Nasal cavity respiratory epithelium epithelial cell of viscerocranial mucosa (primary cell): ENCODE measurements at places on chromosomes 12 and 14. TPM values are rescaled to one million over a fixed set of nuclear protein-coding genes. Genes with fewer than 3 reads are reported as not detected.

The ADAMTS20 gene
- not detected in 2 replicates for total RNA-seq

The SERPINA9 gene
- total RNA-seq, result not detected in 2 replicates

The BTG1 gene
- total RNA-seq, result 16.4 and 55.7 TPM in 2 replicates

The RAPGEF3 gene
- total RNA-seq, result 2.0 and 5.1 TPM in 2 replicates

The FLVCR2 gene
- 0.68 and 1.2 TPM in 2 replicates for total RNA-seq

The CLEC1A gene
- total RNA-seq, result not detected in 2 replicates

The KERA gene
- total RNA-seq, result not detected in 2 replicates

The C12orf56 gene
- 1.7 and 2.3 TPM in 2 replicates for total RNA-seq

The KRT81 gene
- 9.1 and 256 TPM in 2 replicates for total RNA-seq

The LAG3 gene
- 0.07 TPM in 1 of 2 replicates, not detected in the other for total RNA-seq

The ARMH4 gene
- 0.43 and 5.1 TPM in 2 replicates for total RNA-seq

The SLC24A4 gene
- total RNA-seq, result under 0.01 TPM in 1 of 2 replicates, not detected in the other

The CD163 gene
- total RNA-seq, result not detected in 2 replicates

The SLC25A21 gene
- total RNA-seq, result 0.71 and 1.4 TPM in 2 replicates

The BCL11B gene
- total RNA-seq, result 8.9 and 14.8 TPM in 2 replicates

The GYS2 gene
- not detected in 2 replicates for total RNA-seq

The ANP32D gene
- total RNA-seq, result not detected in 2 replicates

The SLC5A8 gene
- total RNA-seq, result not detected in 2 replicates

The CAPZA3 gene
- total RNA-seq, result not detected in 2 replicates

The INF2 gene
- total RNA-seq, result 24.3 and 84.5 TPM in 2 replicates

The USP5 gene
- total RNA-seq, result 44.8 and 68.4 TPM in 2 replicates

The COPS7A gene
- 75.9 and 84.0 TPM in 2 replicates for total RNA-seq

The SMCO2 gene
- total RNA-seq, result 1.1 and 4.1 TPM in 2 replicates

The SIX6 gene
- total RNA-seq, result not detected in 2 replicates

The FAM181A gene
- total RNA-seq, result not detected in 2 replicates

The PPFIA2 gene
- total RNA-seq, result not detected in 2 replicates

The SLCO1B1 gene
- total RNA-seq, result not detected in 2 replicates

The ADCY4 gene
- total RNA-seq, result 0.85 and 1.0 TPM in 2 replicates

The ABHD12B gene
- under 0.01 TPM in 1 of 2 replicates, not detected in the other for total RNA-seq

The PDE3A gene
- total RNA-seq, result under 0.01 TPM in 1 of 2 replicates, not detected in the other

The ENDOU gene
- total RNA-seq, result under 0.01 TPM in 1 of 2 replicates, not detected in the other

The MUCL1 gene
- not detected in 2 replicates for total RNA-seq

The DTX1 gene
- not detected in 2 replicates for total RNA-seq

The SPATA7 gene
- total RNA-seq, result 6.2 and 9.7 TPM in 2 replicates

The NRIP2 gene
- total RNA-seq, result not detected in 2 replicates

The SLC7A7 gene
- 0.34 and 1.9 TPM in 2 replicates for total RNA-seq
